Peyer's patch (tissue), 4 donors: ENCODE measurements at places on chromosomes 3 and 15.

GRCh38 chr15:29150515-29151483, 118.8 kb downstream of the NSMCE3 start:
- H3K36me3 ChIP-seq = no peaks in the 10 kb centered on the region
- DNase-seq = no peak
- no peak overlapping the region for H3K4me3 ChIP-seq
- no peak overlapping the region for H3K27ac ChIP-seq

DNA sequence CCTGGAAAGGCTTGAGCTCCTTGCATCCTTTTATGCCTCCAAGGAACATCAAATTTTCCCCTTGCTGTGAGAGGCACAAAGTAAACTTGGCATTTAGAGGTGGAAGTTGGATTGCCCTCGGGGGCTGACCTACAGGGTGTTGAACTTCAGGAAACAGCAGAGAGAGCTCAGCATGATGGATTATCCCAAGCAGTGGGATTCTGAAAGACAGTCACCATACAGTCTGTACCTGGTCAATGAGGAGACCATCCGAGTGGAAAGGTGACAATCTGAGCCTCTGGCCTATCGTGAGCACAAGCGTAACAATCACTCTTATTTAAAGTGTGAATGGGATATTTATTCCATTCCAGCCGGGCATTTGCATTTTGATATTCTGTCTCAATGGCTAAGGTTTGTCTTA, 105.6 kb upstream of the NECTIN3 start:
- no peak overlapping the region for H3K27ac ChIP-seq
- no peak for DNase-seq
- no peak overlapping the region for H3K4me3 ChIP-seq
- H3K27me3 ChIP-seq = no peaks in the 10 kb centered on the region

GRCh38 chr15:27260523-27260922, 289.5 kb downstream of the GABRG3 start:
- no peak for DNase-seq
- H3K4me1 ChIP-seq = no peaks in the 10 kb centered on the region
- H3K27me3 ChIP-seq = no peaks in the 10 kb centered on the region
- no peak overlapping the region for H3K27ac ChIP-seq

DNA sequence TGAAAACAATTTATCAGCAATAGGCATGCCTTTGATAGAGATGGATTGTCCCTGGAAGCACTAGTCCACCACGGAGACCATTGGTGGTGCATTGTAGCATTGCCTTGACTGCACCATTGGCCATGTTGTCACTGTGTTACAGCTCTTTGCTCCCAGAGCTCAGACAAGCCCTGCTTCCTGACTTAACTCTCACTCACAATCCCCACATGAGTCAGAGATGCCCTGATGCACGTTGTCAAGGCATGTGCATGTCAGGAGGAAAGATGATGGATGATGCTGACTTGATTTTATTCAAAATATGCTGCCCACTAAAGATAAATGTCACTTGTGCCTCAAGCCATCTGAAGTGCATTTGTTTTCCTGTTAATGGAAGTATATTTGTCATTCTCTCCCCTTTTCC, 266.1 kb downstream of the ARRDC4 start:
- H3K27me3 ChIP-seq = no peaks in the 10 kb centered on the region
- H3K36me3 ChIP-seq = no peaks in the 10 kb centered on the region
- H3K4me3 ChIP-seq = no peak overlapping the region

DNA sequence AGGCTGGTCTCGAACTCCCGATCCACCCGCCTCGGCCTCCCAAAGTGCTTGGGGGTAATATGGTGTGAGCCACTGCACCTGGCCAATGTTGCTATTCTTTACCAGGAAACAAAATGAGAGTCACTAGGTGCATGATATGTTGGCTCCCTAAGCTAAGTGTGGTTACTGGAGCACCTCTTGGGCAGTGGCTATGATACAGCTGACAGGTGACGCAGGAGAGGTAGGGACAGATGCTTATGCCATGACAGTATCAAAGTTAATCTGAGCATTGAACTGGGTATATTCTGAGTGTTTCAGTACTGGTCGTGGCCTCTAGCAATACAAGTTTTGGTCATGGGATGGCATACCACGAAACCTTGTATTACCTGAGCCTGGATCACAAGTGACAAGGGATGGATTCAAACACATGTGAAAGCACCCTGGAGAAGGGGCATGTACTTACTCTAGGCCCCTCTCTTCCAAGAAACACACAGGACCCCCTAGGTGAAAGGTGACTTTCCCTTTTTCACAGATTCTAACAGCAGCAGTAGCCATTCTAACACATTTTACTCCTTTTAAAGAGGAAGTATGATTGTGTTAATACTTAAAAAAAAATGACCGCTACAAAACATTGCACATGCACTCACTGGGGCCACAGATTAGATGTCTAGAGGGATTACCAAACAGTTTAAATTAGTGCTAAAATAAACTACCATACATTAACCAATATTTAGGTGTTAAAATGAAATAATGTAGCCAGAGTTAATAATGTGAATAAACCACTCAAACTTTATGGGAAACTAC, 467.3 kb downstream of the SHQ1 start:
- peaks cover 16% of the 10 kb centered on the region for H3K36me3 ChIP-seq
- no peak for DNase-seq
- no peak overlapping the region for H3K4me3 ChIP-seq
- no peaks in the 10 kb centered on the region for H3K4me1 ChIP-seq
- no peaks in the 10 kb centered on the region for H3K27me3 ChIP-seq

- H3K36me3 ChIP-seq = no peaks in the 10 kb centered on the region
- H3K4me1 ChIP-seq = no peaks in the 10 kb centered on the region
- H3K4me3 ChIP-seq = no peak overlapping the region
- DNase-seq = no peak
- no peaks in the 10 kb centered on the region for H3K27me3 ChIP-seq
These were observed 35.7 kb upstream of the CPB1 start for GRCh38 chr3:148791920-148792319.

- no peaks in the 10 kb centered on the region for H3K4me1 ChIP-seq
- H3K27me3 ChIP-seq = no peaks in the 10 kb centered on the region
- no peak overlapping the region for H3K4me3 ChIP-seq
These were observed 373.4 kb downstream of the DIPK2A start for GRCh38 chr3:144344925-144345548.

DNA sequence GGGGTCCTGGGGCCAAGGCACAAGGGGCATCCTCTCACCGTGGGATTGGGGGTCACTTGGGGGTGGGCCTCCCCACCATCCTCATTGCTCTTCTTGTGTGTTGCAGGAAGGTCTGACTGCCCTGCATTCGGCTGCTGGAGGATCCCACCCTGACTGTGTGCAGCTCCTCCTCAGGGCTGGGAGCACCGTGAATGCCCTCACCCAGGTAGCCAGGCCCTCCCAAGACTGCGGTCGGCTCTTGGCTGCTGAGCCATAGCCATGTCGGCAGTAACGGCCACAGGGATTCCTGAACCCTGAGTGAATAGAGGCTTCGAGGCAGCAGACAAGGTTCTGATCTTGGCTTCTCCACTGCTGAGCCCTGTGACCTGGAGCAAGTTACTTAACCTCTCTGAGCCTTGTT, 19.7 kb downstream of the ANKDD1A start:
- no peaks in the 10 kb centered on the region for H3K27me3 ChIP-seq
- no peak for DNase-seq
- no peaks in the 10 kb centered on the region for H3K4me1 ChIP-seq
- H3K27ac ChIP-seq = no peak overlapping the region
- H3K36me3 ChIP-seq = no peaks in the 10 kb centered on the region

GRCh38 chr3:168582503-168582902, 486.8 kb upstream of the GOLIM4 start:
- H3K4me1 ChIP-seq = no peaks in the 10 kb centered on the region
- H3K4me3 ChIP-seq = no peak overlapping the region
- no peak for DNase-seq
- H3K27ac ChIP-seq = no peak overlapping the region

DNA sequence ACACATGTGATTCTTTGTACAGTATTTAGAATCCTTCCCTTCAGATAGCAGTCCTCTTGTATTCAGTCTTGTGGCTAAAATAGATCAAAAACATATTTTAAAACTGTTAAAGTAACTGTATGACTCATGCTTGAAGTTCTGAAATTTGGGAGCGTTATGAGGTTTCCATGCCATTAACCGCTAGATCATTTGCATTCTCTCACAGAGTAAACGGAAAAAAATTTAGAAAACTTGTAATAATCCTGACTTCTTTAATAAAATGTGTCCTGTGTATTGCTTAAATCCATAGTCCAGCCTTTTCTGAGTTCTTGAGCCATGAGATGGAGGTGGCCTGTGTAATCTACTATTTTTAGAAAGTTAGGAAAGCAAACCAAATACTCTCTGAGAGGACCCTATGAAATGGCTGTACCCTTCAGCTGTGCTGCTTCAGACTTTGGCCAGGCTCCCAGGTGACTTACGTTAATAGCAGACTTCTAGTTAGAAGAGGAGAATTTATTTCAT, 33.8 kb downstream of the MBNL1 start:
- H3K27ac ChIP-seq = no peak overlapping the region
- no peak for DNase-seq
- H3K4me1 ChIP-seq = peaks cover 4% of the 10 kb centered on the region
- H3K4me3 ChIP-seq = no peak overlapping the region

DNA sequence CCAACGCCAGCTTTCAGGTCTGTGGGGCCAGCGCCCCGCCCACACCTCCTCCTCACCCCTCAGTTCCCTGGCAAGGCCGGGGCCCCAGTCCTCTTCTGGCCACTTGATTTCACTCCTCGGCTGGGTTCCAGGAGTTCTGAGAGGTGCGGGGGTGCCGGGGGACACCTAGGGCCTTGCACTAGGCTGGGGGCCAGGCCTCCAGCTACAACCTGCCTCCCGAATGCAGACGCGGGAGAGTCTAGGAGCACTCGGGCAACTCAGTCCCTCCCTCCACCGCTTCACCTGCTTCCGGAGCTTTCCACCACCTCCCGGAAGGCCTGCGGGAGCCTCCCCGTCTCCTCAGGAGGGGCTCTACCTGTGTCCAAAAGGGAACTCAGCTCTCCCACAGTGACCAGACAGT, 35.6 kb downstream of the TNK2 start:
- H3K4me1 ChIP-seq = peaks cover 15% of the 10 kb centered on the region
- H3K4me3 ChIP-seq = no peak overlapping the region
- no peak for DNase-seq
- H3K27me3 ChIP-seq = no peaks in the 10 kb centered on the region
